Lung microvascular endothelial cell (primary cell): ENCODE measurements at places on chromosomes 2 and 18.
A peak's percentile ranks its signal among the peaks of the same experiment; 100 is the strongest.

- DNase-seq, result peak; percentile 70
Observed at GRCh38 chr2:68715353-68716041, 19.1 kb upstream of the ARHGAP25 start.

- no peak for DNase-seq
Observed at GRCh38 chr2:122150524-122151280, 395.3 kb downstream of the TSN start.

DNA sequence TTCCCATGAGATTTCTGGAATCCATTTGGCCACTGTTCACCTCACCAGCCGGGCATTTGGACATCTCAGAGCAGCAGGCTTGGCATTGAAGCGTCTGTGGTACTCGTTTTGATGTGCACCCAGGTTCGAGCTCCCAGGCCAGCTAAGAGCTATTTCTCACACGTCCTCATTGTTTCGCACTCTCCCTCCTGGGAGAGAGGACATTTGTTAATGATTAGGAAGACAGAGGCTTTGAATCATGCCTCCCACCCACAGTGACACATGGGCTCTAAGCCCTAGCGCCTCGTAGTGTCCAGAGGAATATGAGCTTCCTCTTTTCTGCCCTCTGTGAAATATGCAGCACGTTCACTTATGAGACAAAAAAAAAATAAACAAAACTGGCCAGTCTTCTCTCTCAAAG lies 361.8 kb downstream of the RND3 start:
- no peak for DNase-seq

DNA sequence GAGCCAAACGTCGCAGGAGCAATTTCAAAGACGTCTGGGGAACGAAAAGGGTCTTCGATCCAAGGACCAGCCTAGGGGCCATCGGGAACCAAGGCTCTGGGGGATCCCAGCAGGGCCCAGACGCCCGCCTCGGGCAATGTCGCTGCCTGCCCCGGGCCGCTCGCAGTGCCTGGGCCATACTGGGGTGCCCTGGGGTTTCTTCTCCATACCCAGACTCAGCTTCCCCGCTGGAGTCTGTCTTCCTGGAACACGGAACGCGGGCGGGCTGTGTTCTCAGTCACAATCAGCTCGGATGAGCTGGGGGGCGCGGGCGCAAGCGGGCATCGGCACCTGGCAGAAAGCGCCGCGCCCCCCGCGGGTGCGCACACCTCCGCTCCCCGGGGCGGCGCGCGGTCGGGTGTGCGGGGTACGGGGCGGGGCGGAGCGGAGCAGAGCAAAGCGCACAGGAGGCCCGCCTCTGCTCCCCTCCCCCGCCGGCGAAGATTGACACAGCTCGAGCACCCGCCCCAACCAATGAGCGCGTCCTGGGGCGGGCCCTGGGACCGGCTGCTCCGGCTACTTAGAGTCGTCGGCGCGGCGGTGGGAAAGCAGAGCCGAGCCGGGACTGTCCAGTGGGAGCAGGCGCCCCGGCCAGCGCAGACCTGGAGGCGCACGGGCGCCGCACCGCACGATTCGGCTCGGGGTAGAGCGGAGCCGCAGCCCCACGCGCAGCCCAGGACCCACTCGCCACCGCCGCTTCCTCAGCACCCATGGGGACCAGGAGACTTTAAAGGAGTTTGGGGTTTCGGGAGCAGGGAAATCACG lies at the start of gene LRATD1:
TSS of gene LRATD1 (plus strand) at position 585 of the 804 bp plus-strand sequence. CDS start 1,263 bp downstream, outside the sequence.
- peak; percentile 88 for DNase-seq

DNA sequence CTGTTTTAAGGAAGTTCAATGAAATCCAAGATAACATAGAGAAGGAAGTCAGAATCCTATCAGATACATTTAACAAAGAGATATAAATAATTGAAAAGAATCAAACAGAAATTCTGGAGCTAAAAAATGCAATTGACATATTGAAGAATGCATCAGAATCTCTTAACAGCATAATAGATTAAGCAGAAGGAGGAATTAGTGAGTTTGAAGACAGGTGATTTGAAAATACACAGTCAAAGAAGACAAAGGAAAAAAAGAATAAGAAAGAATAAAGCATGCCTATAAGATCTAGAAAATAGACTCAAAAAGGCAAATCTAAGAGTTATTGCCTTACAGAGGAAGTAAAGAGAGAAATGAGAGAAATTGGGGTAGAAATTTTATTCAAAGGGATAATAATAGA lies 204.1 kb downstream of the SS18 start:
- no peak for DNase-seq

- DNase-seq, result no peak
Observed at GRCh38 chr18:37420315-37420880, 145.2 kb downstream of the CELF4 start.

GRCh38 chr2:145253492-145253891 lies 733.6 kb upstream of the ZEB2 start:
- no peak for DNase-seq

GRCh38 chr2:146305164-146305563 lies 1539.7 kb upstream of the ACVR2A start:
- no peak for DNase-seq

- DNase-seq, result no peak
Observed at GRCh38 chr2:212745359-212745758, 206.8 kb upstream of the ERBB4 start.

DNA sequence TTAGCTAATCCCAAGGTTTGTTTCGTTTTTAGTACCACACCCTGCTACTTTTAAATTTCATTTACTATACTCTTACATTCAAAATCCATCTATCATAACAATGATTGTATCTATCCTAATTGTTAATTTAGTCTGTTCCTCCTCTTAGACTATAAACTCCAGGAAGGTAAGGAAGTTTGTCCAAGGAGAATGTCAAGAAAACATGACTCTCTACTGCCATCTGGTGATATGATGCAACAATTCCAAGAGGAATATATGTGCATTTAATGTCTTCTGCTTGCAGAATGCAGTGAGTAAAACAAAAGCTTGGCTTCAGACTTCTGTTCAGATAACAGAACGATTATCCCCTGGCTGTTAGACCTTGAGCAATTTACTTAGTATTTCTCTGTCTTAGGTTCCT lies 1267.1 kb downstream of the LRP1B start:
- DNase-seq, result peak; percentile 52

DNA sequence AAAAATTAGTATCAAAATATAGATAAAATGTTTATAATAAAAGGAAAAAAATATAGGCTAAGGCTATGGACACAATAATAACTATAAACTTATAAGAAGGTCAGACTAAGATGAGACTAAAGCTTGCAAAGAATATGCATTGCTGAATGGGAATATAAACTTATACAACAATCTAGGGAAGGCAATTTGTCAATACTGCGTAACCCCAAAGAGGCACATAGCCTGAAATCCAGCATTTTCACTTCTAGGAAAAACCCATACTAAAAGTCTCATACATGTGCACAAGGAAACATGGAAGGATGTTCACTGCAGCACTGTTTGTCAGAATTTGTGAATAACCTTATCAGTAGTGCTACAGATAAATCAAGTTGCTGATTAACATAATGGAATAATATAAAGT lies 45.5 kb downstream of the FANCL start:
- DNase-seq, result no peak

DNA sequence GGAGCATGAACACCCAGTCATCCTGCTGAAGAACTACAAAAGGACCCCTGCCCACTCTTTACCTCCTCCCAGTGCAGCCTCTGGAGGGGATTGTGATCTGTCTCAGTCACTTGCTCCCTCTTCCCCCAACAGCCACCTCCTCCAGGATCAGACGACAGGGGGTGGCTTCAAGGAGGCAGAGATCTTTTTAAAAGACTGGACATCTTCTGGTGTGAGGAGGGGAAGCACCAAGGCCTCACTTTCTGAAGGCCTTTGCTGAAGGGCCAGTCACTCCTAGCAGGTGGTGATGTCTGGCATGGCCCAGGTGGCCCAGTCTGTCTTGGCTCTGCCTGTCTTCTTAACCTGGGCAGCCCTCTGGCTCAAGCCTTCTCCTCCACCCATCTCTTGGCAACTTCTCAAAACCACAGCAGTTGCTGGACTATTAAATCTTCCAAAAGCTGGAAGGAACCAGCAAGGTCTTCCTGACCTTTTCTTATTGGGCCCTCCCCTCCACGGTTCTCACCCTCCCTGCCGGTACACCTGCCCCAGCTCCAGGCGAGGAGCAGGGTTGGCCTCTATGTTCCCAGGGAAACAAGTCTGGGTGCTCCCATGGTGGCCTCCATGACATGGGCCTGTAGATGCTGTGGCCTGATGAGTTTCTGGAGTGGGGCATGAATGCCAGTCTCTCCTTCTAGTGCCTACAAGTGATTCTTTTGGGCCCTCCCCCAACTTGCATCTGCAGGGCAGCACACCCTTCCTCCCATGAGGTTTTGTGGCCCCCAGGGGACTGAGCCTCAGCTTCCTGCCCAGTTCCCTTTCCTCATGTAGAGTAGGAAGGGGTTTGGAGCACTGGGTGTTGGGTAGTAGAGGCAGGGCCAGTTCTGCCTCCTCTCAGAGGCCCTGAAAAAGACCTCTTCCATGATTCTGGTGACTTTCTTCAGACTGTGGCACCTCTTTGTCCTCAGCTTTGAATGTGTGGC lies 5.0 kb upstream of the ATP6V1B1 start:
- DNase-seq, result no peak

DNA sequence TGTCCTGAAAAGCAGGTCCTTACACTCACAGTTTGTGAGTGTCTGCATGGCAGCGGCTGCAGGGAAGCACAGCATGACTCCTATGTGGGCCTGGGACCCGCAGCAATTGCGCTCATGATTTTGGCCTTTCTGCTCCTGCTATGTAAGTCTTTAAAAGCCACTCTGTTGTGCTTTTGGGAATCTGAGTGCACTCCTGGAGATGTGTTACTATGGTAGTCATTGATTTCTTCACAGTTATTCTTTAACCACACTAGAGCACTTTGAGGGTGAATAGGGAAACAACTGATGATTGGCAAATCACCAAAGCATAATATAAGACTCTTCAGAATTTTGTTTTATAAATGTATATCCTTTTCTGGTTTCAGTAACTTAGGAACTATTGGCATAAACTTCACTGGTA lies 40.9 kb downstream of the DSG2 start:
- no peak for DNase-seq
